GM12865 (cell line): ENCODE measurements at places on chromosomes 1 and 21.

GRCh38 chr1:119702384-119702783, 9.3 kb upstream of the PHGDH start:
- DNase-seq, result no peak

DNA sequence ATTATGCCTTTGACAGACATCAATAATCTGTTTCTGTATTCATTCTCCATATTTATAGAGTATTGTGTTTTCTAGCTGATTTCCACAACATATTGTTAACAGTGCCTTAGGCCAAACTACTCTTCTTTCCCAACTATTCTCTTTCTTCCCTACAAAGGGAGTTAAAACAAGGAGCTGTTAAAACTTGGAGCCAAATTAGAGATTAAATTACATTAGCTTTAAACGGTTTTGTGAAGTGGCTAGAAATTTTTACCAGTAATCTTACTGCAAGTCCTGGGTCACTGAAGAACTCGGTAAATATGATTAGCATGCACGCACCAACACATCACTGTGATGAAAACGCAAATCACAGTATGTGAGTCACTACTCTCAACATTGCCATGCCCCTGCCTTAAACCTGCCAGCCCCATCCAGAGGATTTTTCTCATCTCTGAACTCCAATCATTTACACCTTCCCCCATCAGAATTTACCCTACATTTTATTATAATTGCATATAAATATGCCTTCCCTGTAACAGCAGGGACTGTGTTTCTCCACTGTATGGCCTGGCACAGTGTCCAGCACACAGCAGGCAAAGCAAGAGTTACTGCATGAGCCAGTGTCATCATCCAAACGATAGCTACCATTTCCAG, 1.5 kb upstream of the PRDX6 start:
- DNase-seq, result peak; percentile 3

GRCh38 chr1:202624781-202625108, 85.5 kb downstream of the SYT2 start:
- no peak for DNase-seq

- DNase-seq, result no peak
Observed at GRCh38 chr1:94614168-94614815, 72.7 kb upstream of the F3 start.

- peak; percentile 89 for DNase-seq
Observed at GRCh38 chr1:185317886-185318310, 855 bp upstream of the IVNS1ABP start.

DNA sequence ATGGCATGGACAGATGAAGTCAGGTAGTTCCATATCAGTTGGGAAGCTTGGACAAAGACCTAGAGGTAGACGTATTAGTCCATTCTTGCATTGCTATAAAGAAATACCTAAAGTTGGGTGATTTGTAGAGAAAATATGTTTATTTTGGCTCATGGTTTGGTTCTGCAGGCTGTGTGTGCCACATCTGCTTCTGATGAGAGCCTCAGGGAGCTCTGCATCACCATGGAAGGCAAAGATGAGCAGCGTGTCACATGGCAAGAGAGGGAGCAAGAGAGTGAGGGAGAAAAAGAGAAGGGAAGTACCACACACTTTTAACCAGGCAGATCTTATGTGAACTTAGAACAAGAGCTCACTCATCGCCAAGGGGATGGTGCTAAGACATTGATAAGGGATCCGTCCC, 9.0 kb downstream of the TSACC start:
- no peak for DNase-seq

- DNase-seq, result no peak
Observed at GRCh38 chr1:226827458-226827857, 43.0 kb upstream of the PSEN2 start.

- DNase-seq, result no peak
Observed at GRCh38 chr1:53162621-53163020, 20.2 kb upstream of the SLC1A7 start.

- DNase-seq, result peak; percentile 83
Observed at GRCh38 chr21:42220138-42220701, 1.3 kb downstream of the ABCG1 start.

GRCh38 chr1:160544647-160545046, 21.6 kb upstream of the SLAMF6 start:
- DNase-seq, result peak; percentile 71

DNA sequence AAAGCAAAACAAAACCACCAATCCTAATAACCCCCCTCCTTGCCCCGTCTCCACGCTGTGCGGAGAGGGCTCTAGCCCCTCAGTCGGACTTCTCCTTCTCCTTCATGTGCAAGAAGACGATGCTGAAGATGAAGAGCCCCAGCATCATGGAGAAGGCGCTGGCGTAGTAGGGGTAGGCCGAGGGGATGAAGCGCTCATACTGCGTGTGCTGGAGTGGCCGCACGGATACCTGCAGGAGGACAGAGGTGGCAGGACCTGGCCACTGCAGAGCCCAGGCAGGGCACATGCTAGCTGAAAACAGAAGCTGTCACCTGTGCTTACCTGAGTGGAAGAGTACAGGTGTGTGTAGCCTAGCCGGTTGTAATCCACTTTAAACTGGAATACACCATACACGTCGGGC, 8.9 kb downstream of the DDOST start:
- DNase-seq, result no peak

- no peak for DNase-seq
Observed at GRCh38 chr1:8474369-8474768, 156.5 kb downstream of the SLC45A1 start.

DNA sequence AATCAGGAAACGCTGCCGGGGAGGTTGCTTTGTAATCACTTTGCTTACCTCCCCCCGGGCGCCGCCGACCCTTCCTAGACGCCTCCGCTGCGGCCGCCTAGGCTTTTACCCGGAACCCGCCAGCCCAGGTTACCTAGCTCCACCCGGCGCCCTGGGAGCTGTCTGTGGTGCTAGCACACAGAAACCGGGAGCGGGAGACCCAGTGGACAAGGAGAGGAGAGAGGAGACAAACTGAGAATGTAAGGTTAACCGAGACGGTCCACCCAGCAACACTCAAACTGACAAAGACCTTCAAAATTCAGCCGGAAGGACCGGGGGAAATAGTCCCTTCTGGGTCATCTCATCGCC, 9.8 kb downstream of the BARHL2 start:
- DNase-seq, result no peak

DNA sequence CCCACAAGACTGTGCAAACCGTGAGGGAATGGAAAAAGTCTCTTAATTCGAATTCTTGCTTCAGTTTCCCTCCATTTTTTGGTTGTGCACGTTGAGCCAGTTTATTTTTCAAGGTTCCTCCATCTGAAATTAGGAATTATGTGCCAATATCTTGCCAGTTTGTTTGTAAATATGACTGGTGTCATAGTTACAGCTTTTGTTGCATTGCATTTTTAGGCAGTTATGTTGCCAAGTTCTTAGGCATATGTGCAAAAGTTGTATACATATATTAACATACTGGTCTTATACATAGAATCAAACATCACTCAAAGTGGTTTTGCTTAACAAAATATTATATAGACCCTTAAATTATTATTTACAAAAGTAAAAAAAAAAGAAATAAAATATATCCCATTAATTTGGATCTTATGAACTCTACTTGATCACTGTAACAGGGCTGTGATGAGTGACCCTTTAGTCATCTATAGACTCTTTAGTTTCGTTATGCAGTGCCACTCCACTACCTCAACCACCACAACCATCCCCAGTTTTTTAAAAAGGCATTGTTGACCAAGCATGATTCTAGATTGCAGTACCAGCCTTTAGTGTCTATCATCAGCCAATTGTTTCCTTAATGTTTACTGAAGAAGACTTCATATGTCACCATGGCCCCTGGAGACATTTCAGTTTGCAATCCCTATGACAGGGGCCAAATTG, 20.9 kb upstream of the DYNLT5 start:
- peak; percentile 45 for DNase-seq

GRCh38 chr1:54417123-54417522, 10.9 kb upstream of the SSBP3 start:
- DNase-seq, result no peak

DNA sequence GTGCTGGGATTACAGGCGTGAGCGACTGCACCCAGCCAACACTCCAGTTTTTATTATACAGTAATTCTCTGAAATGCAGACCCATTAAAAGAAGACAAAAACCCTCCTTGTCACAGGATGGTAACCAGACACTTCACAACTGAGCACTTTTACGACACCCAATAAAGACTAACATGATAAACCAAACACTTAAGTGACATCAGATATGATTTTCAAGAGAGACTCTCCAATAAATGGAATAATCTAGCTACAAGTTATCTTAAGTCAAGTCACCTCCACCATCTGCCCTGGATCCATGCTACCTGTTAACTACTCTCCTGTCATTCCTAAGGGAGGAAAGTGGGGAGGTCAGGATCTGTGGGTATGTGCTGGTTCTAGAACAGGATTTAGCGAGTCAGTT, 5.6 kb downstream of the GNG12 start:
- no peak for DNase-seq
